ENCODE measurements at places on chromosomes 7 and 10.

GRCh38 chr10:118594392-118595063 is 920 bp downstream of the PRLHR start:
- peak; percentile 75 for DNase-seq

- peak; percentile 65 for DNase-seq
Measured at GRCh38 chr7:129169171-129169671, 19.2 kb upstream of the SMO start.

- DNase-seq, result no peak
Measured at GRCh38 chr7:13540429-13540828, 449.0 kb downstream of the ETV1 start.

DNA sequence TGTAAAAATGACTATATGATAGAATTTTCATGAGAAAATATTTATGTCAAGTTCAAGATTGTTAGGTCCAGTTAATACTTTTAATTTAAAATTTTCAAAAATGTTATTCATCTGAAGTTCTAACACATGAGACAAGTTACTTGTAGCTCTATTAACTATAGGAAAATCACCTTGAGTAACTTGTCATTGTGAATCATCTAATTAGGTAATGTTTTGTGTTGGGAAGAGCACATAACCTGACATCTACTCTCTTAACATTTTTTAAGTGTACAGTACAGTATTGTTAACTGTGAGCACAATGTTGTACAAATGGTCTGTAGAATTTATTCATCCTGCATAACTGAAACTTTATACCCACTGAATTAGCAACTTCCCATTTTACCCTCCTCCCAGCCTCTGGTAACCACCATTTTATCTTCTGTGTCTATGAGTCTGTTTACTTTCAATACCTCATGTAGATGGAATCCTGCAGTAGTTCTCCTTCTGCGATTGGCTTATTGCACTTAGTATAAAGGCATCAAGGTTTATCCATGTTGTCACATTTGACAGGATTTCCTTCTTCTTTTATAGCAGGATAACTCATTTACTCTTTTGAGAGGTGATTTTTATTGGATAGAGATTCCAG is 54.6 kb downstream of the ARL4A start:
- DNase-seq, result no peak

GRCh38 chr10:62261666-62262065 is 7.0 kb downstream of the RTKN2 start:
- DNase-seq, result no peak

- DNase-seq, result no peak
Measured at GRCh38 chr10:14396411-14397048, 65.8 kb upstream of the FRMD4A start.

DNA sequence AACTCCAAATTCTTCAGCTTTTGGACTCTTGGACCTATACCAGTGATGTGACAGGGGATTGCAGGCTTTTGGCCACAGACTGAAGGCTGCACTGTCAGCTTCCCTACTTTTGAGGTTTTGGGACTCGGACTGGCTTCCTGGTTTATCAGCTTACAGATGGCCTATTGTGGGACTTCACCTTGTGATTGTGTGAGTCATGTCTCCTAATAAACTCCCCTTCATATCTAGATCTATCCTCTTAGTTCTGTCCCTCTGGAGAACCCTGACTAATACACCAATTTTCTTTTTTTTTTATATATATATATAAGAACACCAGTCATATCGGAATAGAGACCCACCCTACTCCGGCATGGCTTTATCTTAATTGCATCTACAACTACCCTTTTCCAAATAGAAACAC is 166.8 kb downstream of the ETV1 start:
- no peak for DNase-seq

DNA sequence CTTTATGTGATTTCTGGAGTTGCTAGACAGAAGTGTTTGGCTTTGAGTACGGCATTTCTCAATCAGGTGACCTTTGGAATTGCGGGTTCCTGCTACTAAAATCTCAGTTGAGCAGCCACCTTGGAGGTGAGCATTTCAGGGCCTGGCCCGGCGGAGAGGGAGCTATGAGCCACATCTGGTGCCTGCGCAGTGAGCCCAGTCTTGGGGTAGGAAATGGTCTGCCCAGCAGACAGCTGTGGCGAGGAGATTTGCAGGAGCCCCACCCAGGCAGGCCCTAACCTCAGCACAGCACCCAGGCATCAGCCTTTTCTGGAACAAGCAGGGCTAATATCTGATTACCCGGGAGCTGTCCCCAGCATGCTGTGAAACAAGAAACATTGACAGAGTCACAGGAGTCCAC is 547.9 kb upstream of the FOXK1 start:
- no peak for DNase-seq

GRCh38 chr10:98901441-98902110 is 334.1 kb downstream of the HPSE2 start:
- no peak for DNase-seq

DNA sequence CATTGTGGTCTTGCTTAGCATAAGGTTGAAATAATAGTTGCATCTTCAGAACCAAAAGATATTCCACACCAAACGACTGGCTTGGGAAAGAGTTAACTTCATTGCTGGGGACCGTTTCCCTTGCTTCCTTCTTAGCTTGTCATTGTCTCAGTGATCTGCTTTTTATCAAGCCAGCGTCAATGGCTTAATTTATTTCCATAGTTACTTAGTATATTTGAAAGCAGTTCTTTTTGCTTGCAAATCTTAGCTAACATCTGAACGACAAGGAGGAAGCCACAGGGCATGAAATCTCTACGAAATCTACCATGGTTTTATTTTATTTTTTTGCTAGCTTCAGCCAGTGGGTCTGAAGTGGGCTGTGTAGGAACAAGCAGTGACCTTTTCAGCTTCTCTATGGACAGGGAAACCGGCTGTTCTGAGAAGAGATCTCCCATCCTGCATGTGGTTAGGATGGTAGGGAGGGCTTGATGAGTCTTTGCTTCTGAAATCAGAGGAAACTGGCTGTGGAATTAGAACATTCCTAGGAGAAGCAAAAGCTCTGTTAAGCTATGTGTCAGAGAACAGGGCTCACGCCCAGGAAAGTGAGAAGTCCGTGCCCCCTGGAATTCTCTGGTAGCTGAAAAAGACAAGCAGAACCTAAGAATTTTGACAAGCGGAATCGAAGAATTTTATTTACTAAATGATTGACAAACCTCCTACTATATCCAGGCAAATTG is 8.0 kb downstream of the SLC18A2 start:
- no peak for DNase-seq

GRCh38 chr7:1103009-1103788 is 15.3 kb downstream of the GPER1 start:
- peak; percentile 27 for DNase-seq

DNA sequence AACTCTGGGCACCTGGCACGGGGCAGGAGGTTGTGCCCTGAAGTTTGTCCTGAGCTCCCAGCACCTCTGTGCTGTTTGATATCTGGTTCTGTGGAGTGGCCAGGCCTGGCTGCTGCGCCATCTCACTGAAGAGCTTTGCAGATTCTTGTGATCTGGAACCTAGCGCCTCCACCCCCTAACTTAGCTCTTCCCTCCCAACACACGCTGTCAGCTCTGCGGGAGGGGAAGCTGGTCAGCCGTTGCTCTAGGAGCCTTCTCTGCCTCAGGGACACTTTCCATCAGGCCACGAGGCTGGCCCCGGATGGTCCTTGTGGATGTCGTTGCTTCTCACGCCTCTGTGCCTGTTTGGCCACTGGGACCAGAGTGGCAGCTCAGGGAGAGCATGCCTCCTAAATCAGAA is 213.2 kb downstream of the CCDC3 start:
- DNase-seq, result no peak

All from psoas muscle (tissue), 8 donors.